Muscle of arm (tissue), 14 donors: ENCODE measurements at places on chromosomes 6 and 20. TPM values are rescaled to one million over a fixed set of nuclear protein-coding genes. Genes with fewer than 3 reads are reported as not detected.

DNA sequence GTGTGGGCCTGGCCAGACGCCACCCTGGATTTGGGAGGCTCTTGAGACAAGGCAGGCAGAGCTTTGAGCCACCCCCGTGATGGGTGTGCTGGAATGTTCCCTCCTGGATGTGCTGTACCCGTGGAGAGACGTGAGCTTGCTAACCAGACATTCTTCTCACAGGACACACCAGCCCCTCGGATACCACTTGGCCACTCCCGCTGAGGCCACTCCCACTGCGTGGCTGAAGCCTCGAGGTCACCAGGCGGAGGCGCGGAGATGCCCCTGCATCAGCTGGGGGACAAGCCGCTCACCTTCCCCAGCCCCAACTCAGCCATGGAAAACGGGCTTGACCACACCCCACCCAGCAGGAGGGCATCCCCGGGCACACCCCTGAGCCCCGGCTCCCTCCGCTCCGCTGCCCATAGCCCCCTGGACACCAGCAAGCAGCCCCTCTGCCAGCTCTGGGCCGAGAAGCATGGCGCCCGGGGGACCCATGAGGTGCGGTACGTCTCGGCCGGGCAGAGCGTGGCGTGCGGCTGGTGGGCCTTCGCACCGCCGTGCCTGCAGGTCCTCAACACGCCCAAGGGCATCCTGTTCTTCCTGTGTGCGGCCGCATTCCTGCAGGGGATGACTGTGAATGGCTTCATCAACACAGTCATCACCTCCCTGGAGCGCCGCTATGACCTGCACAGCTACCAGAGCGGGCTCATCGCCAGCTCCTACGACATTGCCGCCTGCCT is 14.1 kb downstream of the SLCO4A1 start:
- no peak for DNase-seq

GRCh38 chr6:135534773-135535380 is 37.3 kb upstream of the AHI1 start:
- DNase-seq: no peak

- no peak for DNase-seq
Observed at GRCh38 chr6:24332317-24332716, 25.5 kb downstream of the DCDC2 start.

- DNase-seq: no peak
Observed at GRCh38 chr20:48431653-48432493, 395.9 kb downstream of the PREX1 start.

DNA sequence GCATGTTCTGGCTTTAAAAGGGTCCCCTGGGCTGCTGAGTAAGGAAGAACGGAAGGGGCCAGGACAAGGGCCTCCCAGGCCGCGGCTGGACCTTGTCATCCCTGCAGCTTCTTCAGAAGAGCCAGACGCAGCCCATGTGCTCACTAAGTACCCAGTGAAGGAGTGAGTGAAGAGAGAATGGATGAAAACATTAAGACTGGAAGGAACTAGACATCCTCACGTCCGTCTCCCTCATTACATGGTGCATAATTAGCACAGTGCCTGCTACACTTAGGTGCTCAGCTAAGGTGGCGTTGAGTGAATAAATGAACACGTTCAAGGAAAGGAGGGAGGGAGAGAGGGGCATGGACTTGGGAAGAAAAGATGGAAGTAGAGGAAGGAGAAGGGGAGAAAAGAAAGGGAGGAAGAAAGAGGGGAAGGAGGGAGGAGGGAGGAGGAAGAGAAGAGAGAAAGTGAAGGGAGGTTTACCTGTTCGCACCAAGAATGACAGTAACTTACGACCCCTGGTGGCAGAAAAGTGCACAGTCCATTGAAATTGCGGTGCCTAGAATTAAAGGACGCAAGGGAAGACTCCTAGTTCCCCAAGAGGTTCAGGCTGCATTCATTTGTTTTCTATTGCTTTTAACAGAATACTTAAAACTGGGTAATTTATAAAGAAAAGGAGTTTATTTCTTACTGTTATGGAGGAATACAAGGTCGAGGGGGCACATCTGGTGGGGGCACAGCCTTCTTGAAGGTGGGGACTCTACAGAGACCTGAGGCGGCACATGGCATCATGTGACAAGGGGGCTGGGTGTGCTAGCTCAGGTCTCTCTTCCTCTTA is 8.0 kb downstream of the TP53RK start:
- DNase-seq: peak; percentile 57

- DNase-seq: peak; percentile 93
Observed at GRCh38 chr6:27890445-27891319, 21.5 kb downstream of the OR2B2 start.

DNA sequence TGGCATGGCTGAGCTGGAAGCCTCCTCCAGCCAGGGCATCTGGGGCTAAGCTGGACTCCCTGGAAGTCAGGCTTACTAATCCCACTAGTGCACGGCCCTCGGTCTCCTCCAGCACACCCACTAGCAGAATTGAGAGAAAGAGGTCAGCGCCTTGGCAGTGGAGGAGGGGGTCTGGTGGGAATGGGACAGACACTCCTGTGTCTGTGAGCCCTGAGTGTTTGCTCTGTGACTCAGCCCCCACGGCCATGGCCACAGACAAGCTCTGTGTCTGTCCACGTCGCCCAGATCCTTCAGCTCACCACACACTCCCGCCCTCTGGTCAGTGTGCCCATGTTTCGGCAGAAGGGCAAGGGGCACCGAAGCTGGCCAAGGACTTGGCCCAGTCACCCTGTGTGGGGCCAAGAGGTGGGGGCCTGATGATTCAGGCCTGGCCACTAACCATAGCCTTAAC is 8.8 kb downstream of the MDFI start:
- DNase-seq: no peak

GRCh38 chr6:77626426-77626825 is 26.4 kb upstream of the MEI4 start:
- no peak for DNase-seq

DNA sequence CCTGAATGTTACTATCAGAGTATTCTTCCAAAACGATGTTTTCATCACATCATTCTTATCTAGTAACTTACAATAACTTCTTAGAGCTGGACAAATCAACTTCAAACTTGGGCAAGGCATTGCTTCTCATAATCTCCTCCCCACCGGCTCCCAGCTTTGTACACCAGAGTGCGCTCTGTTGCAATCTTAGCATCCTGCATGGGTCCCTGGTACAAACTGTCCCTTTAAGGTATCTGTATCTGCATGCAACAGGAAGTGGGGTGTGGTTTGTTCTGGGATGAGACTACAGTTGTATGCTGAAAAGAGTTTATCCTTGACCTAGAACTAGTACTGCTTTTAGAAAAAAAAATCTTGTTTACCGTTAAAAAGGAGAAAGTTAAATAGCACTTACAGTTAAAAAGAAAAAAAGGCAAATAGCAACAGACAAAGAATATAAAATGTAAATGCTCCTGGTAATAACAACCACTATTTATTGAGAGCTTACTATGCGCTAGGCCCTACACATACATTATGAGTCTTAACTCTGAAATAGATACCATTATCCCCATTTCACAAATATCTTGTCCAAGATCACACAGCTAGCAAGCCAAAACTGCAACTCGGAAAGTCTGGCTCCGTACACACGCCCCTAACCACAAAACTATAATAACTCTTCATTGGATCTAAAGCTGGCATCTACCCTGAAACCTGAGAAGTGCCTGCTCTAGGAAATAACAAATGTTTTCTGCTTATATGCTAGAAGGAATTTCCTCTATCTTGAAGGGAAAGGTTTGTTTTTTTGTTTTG is 9.8 kb upstream of the HECA start:
- DNase-seq: no peak

DNA sequence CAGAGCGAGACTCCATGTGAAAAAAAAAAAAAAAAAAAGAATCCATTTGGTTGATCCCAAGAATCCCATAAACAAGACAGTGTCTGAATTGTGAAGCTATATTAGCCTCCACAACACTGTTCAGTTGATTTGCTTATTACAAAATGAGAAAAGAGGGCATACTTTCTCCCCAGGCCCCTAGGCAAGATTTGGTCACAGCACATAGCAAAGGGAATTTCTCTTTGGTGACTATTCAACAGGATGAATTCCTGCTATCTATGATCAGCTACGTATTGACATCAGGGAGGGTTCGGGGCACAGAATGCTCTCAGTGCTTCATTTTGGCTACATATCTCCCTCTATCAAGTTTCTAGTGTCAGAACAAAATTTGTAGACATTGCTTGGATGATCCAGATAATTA is 20.2 kb upstream of the SLC22A3 start:
- no peak for DNase-seq

DNA sequence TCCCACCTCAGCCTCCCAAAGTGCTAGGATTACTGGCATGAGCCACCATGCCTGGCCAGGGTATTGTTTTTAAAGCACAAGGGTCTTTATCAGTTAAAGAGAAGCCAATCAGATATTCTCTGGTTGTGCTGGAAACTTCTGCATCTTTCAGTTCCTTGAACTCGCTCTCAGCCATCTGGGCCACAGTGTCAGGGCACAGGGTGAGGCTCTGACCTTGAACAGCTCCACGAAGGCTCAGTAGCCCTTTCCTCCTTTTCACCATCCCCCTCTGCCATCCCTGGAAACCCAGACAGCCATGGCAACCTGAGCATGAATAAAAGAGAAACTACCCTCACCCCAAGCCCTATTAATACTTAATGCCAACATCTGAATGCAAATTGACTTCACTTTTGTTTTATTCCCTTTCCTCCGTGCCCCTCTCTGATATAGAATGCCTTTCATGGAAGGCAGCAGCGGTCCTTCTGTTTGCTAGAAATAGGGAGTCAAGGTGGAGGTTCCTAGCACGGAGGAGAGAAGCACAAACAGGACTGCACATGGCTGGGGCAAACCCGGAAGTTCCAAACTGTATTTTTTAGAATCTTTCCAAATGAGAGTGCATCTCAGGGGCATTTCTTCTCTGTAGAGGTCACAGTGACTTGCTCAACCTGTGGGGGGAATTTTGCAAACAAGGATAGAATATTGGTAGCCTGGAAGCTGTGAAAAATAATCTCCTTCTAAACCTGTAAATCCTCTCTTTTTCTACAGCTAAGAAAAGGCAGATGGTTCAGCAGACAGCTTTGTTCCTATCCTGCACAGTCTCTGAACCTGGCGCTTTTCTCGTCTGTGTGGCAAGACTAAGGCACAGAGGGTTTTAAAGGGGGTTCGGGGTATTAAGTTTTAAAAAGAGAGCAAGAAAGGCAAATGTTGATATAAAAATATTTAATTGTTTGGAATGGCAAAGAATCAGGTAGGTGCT is 176.4 kb upstream of the RREB1 start:
- no peak for DNase-seq

DNA sequence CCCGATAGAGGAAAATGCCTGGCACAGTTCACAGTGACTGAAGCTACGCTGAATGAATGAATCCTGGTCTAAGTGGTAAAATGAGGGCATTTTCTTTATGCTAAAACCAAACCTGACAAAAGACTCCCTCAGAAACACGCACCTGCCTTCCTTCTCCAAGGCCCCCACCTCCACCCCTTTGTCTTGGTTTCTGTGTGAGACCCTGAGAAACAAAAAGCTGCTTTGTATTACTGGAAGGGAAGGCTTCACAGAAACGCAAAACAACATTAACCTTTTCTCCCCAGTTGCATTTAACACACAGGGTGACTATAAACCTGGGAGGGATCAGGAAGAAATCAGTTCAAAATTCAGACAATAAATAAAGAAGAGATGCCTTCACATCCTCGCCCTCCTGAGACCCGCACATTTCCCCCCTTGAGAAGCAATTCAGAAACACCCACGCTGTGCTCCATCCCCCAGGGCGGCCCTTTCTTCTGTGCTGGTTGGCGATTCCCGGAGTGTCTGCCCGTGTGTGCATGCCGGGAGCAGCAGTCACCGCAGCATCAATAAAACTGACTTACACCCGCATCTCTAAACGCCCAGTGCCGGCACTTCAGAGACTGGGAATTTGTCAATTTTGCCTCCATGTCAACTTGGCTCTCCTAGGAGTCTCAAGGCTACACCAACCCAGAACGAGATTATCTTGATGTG is 67.2 kb upstream of the TRAF3IP2 start:
- no peak for DNase-seq

DNA sequence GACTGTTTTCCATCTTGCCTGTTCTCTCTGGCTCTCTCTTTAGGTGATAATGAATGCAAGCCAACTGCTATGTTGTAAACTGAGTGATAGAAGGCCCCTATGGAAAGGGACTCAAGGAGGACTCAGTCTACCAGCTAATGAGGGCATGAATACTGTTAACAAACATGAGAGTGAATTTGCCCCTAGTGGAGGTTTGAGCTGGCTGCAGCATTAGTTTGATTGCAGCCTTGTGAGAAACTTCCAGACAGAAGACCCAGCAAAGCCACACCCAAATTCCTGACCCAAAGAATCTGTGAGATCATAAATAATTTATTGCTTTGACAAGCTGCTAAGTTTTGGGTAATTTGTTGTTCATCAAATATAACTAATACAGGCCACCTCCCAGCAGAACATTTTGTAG is 50.0 kb upstream of the PLCB1 start:
- no peak for DNase-seq

DNA sequence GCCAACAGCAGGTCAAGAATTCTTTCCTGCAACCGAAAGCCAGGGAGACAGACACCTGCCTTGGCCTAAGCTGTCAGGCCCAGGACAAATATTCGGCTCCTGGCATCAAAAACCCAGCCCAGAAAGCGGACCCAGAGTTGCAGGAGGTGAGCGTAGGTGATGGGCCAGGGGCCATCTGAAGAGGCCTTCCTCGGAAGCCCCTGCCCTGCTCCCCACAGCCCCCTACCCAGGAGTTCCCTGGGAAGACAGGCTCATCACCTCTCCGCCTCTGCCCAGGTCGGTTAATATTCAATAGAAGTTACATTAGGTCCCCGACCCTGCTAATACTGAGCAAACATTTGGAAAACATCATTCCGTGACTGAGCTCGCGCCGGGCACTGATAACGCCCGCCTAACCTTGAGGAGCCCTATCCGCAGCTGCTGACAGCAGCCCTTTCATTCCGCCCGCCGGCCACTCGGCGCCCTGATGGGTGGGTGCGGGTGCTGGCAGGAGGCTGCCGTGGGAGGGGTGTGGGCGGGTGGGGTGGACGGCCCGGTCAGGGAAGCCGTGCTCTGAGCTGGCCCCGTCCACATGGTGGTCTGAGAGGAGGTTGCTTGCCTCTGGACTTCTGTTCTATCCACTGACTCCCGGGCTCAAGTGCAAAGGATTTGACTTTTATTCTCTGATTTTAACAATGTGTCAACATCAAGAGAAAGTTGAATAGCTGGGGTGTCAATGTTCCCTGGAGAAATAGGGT is 55.7 kb downstream of the HNF4A start:
- no peak for DNase-seq

GRCh38 chr6:67768972-67769371 is 866.1 kb upstream of the ADGRB3 start:
- no peak for DNase-seq

GRCh38 chr6:144349690-144350527 is 64.8 kb downstream of the UTRN start:
- DNase-seq: no peak

- no peak for DNase-seq
Observed at GRCh38 chr6:114157848-114158247, 185.0 kb downstream of the HS3ST5 start.

SLC22A2 gene
- polyA plus RNA-seq: 0.44 TPM

YIPF3 gene
- 85.8 TPM for polyA plus RNA-seq

DOK5 gene
- 33.2 TPM for polyA plus RNA-seq

KCNK5 gene
- 1.8 TPM for polyA plus RNA-seq

SOX4 gene
- polyA plus RNA-seq: 41.0 TPM

KIFC1 gene
- 16.6 TPM for polyA plus RNA-seq

ENPP5 gene
- polyA plus RNA-seq: 5.3 TPM

CST1 gene
- polyA plus RNA-seq: not detected

ATAT1 gene
- polyA plus RNA-seq: 16.0 TPM

SLC4A11 gene
- polyA plus RNA-seq: 0.89 TPM

EYS gene
- 0.43 TPM for polyA plus RNA-seq

TENT5A gene
- 12.5 TPM for polyA plus RNA-seq
